ENCODE measurements at places on chromosomes 12 and 14.

DNA sequence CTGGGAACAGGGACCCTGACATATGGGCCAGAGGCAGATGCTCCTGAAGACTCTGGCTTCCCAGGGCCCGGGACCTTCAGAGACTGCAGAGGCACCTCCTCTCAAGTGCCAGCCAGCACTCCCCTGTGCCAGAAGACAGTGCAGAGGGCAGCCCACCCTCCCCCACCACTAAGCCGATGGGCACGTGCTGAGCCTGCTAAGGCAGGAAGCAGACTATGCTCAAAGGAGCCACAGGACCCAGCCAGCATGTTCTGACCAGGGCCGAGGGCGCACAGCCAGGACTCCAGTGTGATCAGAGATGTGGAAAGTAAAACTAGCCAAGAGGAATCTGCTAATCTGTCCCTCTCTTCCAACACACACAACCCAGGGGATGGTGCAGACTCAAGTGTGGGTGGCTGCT, 29.8 kb downstream of the DIO3 start:
- no peak for DNase-seq

DNA sequence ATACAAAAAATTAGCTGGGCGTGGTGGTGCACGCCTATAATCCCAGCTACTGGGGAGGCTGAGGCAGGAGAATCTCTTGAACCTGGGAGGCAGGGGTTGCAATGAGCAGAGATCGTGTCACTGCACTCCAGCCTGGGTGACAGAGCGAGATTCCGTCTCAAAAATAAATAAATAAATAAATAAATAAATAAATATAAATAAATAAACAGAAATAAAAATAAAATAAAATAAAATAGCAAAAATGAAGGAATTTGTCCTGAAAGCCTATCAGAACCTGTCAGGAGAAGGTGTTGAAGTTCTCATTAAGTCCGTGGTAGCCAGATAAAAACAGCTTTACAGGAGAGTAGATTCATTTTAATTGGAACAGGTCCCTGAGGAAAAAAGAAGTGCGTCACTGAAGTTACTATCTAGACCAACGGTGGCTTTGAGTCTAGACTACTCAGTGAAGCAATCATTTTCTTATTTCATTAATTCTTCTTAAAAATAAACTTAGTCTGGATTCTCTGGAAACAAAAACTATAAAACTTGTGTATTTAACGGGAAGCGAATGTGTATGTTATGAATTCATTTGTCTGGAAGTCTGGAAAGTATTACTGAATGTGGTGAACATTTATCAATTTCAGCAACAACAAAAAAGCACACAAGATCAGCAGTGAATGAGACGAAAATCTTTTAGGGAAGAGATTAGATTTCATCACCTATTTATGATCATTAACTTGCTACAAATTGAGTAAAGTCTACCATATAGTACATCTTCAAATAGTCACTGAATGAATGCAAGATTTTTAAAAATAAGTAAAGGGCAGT, 248.5 kb upstream of the PDE3A start:
- peak; percentile 46 for DNase-seq

DNA sequence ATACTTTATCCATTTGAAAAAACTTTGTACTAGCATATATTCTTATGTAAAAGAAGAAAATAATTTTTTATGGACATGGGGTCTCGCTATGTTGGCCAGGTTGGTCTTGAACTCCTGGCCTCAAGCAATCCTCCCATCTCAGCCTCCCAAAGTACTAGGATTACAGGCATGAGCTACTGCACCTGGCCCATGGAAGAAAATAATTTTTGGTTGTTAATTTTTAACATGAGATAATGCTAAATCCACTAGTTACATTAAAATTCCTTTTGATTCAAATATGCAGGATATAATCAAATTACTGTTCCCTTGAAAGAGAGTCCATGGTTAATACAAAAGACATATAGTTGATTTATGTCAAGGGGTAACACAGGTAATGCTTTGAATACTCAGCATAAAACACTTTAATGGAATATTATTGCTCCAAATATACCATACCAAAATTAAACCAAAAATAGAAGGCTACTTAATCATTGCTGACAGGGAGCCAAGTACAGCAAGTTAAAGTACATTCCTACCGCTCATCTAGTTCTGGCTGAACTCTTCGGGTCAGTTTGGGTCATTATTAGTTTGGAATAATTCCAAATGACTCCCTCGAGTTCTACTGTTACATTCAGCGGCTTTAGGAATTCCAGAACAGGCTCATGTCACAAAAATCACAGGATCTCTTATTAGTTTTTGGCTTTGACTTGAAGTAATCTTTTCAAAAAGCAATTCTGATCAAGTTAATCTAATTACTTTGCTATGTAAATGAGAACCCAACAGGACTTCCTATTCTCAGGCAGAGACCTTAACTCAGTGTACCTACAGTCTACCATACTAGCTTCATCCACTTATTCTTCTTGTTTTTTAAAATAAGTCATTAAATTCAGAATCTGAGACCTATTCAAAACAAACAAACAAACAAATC, 6.1 kb downstream of the SOS2 start:
- peak; percentile 88 for DNase-seq

DNA sequence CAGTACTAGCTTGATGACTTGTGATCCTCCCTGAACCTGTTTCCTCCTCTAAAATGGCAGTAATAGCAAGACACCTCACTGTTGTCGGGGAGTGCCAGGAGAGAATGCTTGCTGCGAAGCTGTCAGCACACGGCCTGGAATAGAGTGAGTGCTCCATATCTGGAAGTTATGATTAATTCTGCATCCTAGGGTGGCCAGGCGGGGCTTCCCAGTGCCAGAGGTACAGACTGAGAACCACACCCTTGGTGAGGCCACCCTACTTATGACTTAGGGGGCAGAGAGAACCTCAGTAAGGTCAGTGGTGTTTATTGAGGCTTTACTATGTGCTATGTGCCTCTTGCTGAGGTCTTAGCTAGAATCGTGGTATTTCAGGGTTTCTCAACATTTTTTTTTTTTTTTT, 20.1 kb downstream of the MORN3 start:
- no peak for DNase-seq

DNA sequence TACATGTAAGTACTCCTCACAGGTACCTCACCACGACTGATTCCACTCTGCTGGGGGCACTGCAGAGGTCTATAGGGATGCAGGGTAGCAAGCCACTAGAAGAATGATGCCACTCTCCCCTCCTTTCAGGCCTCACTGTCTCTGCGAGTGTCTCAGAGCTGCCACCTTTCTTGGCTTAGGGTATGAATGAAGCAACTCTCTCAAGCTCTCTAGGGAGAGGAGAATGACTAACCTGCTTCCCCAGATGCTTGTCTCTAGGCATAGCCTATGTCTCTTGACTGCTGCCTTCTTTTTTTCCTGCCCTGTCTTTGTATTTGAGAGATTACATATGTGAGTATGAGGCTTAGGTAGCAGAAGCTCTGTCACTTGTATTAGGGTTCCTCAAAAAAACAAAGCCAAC, 566.5 kb upstream of the ATP2B1 start:
- no peak for DNase-seq

- no peak for DNase-seq
Observed at GRCh38 chr12:27762757-27763156, 17.3 kb upstream of the KLHL42 start.

- DNase-seq: peak; percentile 16
Observed at GRCh38 chr14:63605041-63605532, 36.6 kb downstream of the WDR89 start.

DNA sequence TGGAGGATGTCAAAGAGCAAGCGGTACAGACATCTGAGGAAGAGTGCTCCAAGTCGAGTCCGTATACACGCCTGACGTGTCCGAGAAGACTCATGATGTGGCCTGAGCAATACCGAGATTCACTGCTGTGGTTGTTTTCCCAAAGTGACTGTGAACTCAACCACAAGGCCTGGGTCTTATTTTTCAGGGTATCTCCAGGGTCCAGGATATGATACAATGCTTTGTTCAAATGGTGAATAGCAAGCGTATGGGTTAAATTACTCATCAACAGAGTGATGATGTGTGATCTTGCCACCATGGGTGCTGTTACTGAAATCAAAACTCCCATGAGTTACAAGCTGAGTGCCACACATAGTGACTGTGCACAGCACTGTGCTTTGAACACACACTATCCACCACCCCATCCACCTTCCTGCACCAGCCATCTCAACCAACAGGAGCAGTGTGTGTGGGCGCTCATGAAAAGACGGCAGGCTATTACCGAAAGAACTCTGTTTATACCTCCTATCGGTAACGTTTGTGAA, 109.6 kb downstream of the BCAT1 start:
- peak; percentile 72 for DNase-seq

- DNase-seq: peak; percentile 82
Observed at GRCh38 chr12:65495233-65495632, 216.8 kb downstream of the MSRB3 start.

DNA sequence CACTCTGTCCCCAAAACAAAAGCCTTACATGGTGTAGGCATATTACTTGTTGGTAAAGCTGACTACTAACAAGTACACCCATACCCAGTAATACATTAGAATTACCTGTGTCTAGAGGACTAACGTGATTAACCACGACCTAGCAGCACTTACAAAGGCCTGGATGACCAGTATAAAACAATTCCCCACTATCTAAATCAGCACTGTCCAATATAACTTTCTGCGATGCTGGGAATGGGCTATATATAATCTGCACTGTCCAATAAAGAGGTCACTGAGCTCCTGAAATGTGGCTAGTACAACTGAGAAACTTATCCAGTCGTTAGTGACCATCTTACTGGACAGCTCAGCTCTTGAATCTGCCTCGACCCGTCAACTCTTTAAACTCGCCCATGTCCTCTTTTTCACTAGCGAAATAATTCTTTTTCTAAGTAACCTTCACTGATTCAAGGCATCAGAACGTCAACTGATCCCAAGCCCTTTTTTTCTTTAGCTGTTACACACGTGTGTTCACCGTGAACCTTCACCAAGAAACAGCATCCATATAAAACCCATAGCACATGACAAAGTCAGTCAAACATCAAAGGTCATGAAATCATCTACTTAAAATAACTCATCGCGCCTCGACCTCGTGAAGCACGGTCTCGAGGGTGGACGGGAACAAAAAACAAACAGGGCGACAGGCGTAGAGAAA, 905 bp upstream of the CIPC start:
- DNase-seq: no peak

DNA sequence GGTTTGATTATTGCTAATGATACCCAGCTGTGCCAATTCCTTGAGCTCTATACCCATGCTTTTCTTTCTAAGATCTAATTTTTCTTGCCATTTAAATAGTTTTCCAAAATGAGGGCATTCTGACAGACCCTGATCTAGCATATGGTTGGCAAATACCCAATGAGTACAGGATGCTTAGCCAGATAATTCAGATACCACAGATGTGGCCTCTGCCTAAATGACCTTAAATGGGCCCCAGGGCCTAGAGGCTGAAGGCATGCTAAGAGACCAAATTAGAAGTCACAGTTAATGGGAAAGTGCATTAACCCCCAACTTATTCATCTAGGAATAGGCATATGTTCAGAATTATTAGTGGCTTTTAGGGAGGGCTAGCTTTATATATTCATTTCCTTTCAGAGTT, 122.3 kb upstream of the CNOT2 start:
- DNase-seq: no peak

GRCh38 chr12:131413006-131413405, 297.9 kb upstream of the SFSWAP start:
- no peak for DNase-seq

DNA sequence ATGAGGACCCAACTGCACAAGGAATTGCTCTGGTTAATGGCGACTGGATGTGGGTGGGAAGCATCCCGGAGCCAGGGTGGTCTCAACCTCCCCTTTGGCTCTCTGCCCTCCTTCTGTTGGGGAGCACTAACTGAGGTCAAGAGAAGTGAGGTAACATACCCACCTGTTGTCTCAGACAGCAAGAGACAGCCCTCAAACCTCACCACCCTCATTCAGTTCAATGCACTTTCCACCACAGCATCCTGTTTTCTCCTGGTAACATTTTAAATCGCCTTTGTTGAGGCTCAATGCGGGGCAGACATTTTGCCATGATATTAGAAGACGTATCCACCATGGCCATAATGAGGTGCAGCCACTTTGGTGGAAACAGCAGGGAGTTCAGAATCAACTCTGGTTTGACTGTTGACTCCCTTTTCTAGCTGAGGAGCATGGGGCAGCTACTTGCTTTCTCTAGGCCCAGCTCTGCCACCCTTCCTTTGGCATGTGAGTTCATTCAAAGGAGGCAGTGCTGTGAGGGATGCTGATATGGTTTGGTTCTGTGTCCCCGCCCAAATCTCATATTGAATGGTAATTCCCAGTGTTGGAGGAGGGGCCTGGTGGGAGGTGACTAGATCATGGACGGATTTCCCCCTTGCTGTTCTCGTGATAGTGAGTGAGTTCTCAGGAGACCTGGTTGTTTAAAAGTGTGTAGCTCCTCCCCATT, 338.6 kb downstream of the PCNX1 start:
- no peak for DNase-seq

DNA sequence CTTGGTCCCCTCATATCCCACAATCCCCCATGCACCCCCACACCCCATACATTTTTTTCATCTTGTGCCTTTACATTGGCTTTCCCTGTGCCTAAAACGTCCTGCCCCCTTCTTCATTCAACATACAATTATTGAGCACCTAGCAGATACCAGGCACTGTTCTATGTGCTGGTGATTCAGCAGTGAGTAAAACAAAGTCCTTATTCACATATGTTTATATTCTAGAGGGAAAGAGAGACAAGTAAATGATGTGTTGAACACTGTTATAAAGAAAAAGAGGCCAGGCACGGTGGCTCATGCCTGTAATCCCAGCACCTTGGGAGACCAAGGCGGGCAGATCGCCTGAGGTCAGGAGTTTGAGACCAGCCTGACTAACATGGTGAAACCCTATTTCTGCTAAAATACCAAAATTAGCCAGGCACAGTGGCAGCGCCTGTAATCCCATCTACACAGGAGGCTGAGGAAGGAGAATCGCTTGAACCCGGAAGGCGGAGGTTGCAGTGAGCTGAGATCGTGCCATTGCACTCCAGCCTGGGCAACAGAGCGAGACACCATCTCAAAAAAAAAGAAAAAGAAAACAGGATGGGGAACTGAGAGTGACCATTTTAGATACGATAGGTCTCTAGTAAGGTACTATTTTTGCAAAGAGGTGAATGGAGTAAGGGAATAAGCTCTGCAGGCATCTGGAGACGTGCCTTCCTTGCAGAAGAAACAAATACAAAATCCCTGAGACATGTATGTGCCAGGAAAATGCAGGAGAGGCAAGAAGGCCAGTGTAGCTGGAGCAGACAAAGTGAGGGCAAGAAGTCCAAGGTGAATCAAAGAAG, 12.2 kb downstream of the SLC7A7 start:
- no peak for DNase-seq

- DNase-seq: peak; percentile 71
Observed at GRCh38 chr14:93105362-93105761, 10.4 kb downstream of the ITPK1 start.

- DNase-seq: peak; percentile 16
Observed at GRCh38 chr12:115871714-115872113, 405.8 kb downstream of the MED13L start.
